ENCODE measurements at places on chromosomes 11 and 22. TPM values are rescaled to one million over a fixed set of nuclear protein-coding genes. Genes with fewer than 3 reads are reported as not detected.
A peak's percentile ranks its signal among the peaks of the same experiment; 100 is the strongest.

- peak; percentile 40 for DNase-seq
- peak overlapping the region; percentile 49 for H3K27ac ChIP-seq
- H3K27me3 ChIP-seq: no peaks in the 10 kb centered on the region
These were observed 16.6 kb downstream of the ARAP1 start for GRCh38 chr11:72735495-72736027.

GRCh38 chr11:19828382-19829108 lies 115.9 kb downstream of the NAV2 start:
- no peak overlapping the region for H3K27ac ChIP-seq
- H3K4me1 ChIP-seq: no peaks in the 10 kb centered on the region
- H3K36me3 ChIP-seq: no peaks in the 10 kb centered on the region
- no peak for DNase-seq

GRCh38 chr11:22583963-22584492 lies 41.6 kb downstream of the FANCF start:
- H3K36me3 ChIP-seq: no peaks in the 10 kb centered on the region
- no peak overlapping the region for H3K4me3 ChIP-seq
- H3K27ac ChIP-seq: no peak overlapping the region
- no peaks in the 10 kb centered on the region for H3K27me3 ChIP-seq
- no peaks in the 10 kb centered on the region for H3K4me1 ChIP-seq

GRCh38 chr22:23276656-23277582 lies 96.6 kb downstream of the BCR start:
- peaks cover 12% of the 10 kb centered on the region for H3K36me3 ChIP-seq
- H3K27me3 ChIP-seq: no peaks in the 10 kb centered on the region
- no peak overlapping the region for H3K27ac ChIP-seq
- peaks cover 9% of the 10 kb centered on the region for H3K4me1 ChIP-seq
- DNase-seq: no peak

The SAAL1 gene
- total RNA-seq: 41.2 TPM

- no peaks in the 10 kb centered on the region for H3K27me3 ChIP-seq
- no peak overlapping the region for H3K4me3 ChIP-seq
- H3K4me1 ChIP-seq: no peaks in the 10 kb centered on the region
These were observed 74.3 kb upstream of the ARHGAP42 start for GRCh38 chr11:100612766-100613165.

GRCh38 chr11:13761716-13762115 lies 93.2 kb downstream of the FAR1 start:
- H3K4me3 ChIP-seq: no peak overlapping the region
- no peak for DNase-seq
- no peak overlapping the region for H3K27ac ChIP-seq

DNA sequence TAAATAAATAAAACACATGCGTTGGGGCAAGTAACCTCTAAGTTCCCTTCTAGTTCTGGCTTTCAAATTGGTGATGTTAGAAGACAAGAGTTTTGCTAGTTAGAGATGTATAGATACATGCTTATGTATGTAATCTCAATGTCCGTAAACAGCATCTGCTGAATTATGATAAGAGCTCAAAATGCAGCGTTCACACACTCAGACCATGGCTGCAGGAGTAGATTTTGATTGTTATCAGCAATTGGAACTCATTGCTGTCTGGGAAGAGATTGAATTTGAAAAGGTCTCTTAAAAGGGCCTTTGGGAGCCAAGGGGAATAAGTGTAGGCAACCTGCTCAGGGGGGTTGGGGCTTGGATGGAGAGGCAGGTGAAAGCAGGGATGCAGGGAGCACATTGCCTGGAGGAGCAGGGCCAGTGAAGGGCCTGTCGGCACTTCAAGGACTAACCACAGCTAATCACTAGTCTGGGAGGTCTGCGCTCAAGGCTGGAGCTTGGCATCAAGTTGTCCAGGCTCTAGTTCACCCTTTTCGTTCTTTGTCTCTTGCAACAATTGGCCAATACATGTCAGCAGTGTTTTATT lies 2.7 kb upstream of the RAG1 start:
- H3K4me1 ChIP-seq: no peaks in the 10 kb centered on the region
- no peak overlapping the region for H3K27ac ChIP-seq
- DNase-seq: no peak
- no peaks in the 10 kb centered on the region for H3K36me3 ChIP-seq
- peaks cover 34% of the 10 kb centered on the region for H3K27me3 ChIP-seq

The PCSK7 gene
- 30.0 TPM for total RNA-seq

GRCh38 chr22:22519591-22519990 lies 479 bp downstream of the ZNF280A start:
- H3K27me3 ChIP-seq: no peaks in the 10 kb centered on the region
- no peak for DNase-seq
- H3K4me3 ChIP-seq: peak overlapping the region; percentile 51
- H3K36me3 ChIP-seq: no peaks in the 10 kb centered on the region
- no peak overlapping the region for H3K27ac ChIP-seq

- H3K27ac ChIP-seq: no peak overlapping the region
- no peak overlapping the region for H3K4me3 ChIP-seq
- no peaks in the 10 kb centered on the region for H3K27me3 ChIP-seq
- no peaks in the 10 kb centered on the region for H3K36me3 ChIP-seq
These were observed 52.4 kb downstream of the LGR4 start for GRCh38 chr11:27420217-27420616.

The THAP7 gene
- 27.7 TPM for total RNA-seq

The DGKZ gene
- total RNA-seq: 70.2 TPM

GRCh38 chr11:134517621-134518293 lies 105.7 kb upstream of the B3GAT1 start:
- H3K27ac ChIP-seq: no peak overlapping the region
- H3K36me3 ChIP-seq: no peaks in the 10 kb centered on the region
- H3K27me3 ChIP-seq: peaks cover 23% of the 10 kb centered on the region
- H3K4me3 ChIP-seq: no peak overlapping the region
- no peaks in the 10 kb centered on the region for H3K4me1 ChIP-seq

The MS4A8 gene
- 0.17 TPM for total RNA-seq

The LMNTD2 gene
- total RNA-seq: 9.5 TPM

- no peak overlapping the region for H3K27ac ChIP-seq
- H3K4me3 ChIP-seq: no peak overlapping the region
- peak; percentile 69 for DNase-seq
- no peaks in the 10 kb centered on the region for H3K36me3 ChIP-seq
- peaks cover 6% of the 10 kb centered on the region for H3K4me1 ChIP-seq
These were observed 36.6 kb upstream of the VPREB1 start for GRCh38 chr22:22207845-22208564.

DNA sequence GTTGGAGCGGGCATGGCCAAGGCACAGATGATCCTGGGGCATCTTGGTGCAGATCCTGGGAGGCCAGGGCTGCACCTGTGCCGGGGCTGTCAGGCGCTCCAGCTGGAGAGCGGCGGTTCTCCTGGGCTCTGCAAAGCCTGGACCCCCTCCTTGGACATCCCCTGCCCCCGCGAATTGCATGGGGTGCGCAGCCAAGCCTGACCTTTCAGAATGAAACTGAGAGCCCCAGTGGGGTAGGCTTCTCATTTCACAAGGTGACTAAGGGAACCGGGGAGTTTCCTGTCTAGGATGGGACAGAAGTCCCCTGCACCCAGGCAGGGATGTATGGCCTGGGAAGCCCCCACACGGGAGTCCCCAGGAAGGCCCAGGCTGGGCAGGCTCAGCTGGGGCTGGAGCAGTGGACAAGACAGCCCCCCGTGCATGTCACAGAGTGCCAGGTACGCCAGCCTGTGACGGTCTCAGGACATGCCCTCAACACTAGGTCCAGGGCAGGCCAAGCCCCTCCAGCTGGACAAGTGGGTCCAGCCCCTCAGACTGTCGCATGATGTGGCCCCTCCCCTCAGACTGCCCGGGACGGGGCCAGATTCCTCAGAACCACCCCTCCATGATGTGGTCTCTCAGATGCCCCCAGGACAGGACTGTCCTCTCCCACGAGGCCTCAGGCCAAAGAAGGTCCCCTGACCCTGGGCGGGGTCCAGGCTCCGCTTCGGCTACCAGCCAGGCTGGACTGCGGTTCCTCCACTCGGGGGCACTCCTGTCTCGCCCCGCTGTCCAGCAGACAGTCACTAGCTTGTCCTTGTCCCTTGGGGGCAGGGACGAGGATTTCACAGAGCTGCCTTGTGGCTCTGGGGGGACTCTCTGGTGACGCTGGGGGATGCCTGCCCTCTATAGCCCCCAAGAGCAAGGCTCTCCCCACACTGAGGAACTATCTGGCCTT lies 2.3 kb downstream of the LSP1 start:
- H3K27ac ChIP-seq: no peak overlapping the region
- no peak for DNase-seq
- no peak overlapping the region for H3K4me3 ChIP-seq
- H3K4me1 ChIP-seq: no peaks in the 10 kb centered on the region

DNA sequence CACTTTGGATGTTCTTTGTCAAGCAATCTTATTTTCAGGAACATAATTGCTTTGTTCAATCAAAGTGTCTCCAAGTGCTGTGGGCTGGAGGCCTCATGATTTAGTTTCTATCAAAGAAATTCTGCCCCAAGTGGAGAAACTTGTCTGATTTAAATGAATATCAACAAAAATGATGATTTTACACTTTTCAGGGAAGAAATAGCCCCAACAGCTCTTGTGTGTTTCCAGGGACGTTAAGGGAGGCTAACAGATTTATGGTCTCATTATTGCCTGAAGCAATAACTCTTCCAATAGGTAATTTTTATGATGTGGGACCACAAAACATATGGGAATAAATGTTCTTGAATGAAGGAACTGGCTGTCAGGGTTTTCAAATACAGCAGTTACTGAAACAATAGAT lies 699.1 kb downstream of the FAM181B start:
- H3K36me3 ChIP-seq: no peaks in the 10 kb centered on the region
- H3K4me3 ChIP-seq: no peak overlapping the region
- H3K27ac ChIP-seq: no peak overlapping the region
- no peaks in the 10 kb centered on the region for H3K4me1 ChIP-seq
- no peaks in the 10 kb centered on the region for H3K27me3 ChIP-seq
- no peak for DNase-seq

DNA sequence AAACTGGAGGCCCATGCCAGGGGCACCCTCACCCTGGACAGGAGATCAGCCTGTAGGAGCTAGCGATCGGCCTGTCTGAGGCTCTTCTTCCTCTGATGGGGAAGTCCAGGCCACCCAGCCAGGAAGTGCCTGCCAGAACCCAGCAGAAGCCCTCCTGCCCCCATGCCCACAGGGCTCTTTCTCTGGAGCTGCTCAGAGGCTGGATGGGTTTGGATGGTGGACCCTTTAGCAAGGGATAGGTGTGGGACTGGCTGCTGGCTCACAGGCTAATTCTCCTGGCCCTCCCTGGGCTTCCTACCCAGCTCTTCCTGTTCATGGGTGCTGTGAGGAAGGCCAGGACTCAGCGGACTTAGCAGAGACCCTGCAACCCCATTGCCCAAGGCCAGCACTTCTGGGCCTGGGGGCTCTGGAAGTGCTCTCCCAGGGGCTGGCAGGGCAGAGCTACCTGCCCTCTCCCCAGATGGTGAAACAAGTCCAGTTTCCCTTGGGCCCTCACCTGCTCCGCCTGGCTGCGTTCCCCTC lies 7.6 kb downstream of the FXYD2 start:
- no peaks in the 10 kb centered on the region for H3K27me3 ChIP-seq
- peaks cover 58% of the 10 kb centered on the region for H3K4me1 ChIP-seq
- H3K27ac ChIP-seq: no peak overlapping the region
- no peaks in the 10 kb centered on the region for H3K36me3 ChIP-seq

DNA sequence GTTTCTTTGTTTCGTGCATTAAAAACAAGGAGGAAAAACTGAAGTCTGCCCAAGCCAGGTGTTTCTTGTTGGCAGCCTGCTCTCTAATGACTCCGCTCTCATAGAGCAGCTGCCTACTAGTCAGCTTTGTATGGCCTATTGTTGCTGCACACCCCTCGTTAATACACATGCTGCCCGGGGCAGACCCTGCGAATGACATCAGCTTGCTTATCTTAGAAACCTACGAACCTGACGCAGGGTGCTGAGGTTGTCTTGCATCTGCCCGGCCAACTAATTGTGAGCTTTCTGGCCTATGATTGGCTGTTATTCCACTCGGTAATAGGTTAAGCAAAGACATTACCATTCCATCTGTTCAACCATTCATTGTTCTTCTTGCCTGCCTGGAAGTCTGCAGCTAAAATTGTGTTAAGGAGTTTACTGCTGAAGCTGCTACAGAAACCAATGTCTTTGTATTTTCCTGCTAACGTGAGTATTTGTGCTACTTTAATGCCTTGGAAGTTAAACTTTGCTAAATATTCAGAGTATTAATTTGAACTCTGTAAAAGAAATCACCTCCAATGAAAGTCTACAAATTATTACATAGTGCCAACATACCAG lies 37.5 kb downstream of the ZC3H12C start:
- no peak overlapping the region for H3K27ac ChIP-seq
- no peaks in the 10 kb centered on the region for H3K27me3 ChIP-seq
- DNase-seq: no peak
- no peaks in the 10 kb centered on the region for H3K36me3 ChIP-seq
